Cortex of kidney (tissue), 1 donor: ENCODE measurements at places on chromosomes 5 and 9.

- DNase-seq, result no peak
Observed at GRCh38 chr5:173839117-173839713, 48.9 kb upstream of the CPEB4 start.

GRCh38 chr5:149322518-149322917 is 22.8 kb upstream of the GRPEL2 start:
- no peak for DNase-seq

DNA sequence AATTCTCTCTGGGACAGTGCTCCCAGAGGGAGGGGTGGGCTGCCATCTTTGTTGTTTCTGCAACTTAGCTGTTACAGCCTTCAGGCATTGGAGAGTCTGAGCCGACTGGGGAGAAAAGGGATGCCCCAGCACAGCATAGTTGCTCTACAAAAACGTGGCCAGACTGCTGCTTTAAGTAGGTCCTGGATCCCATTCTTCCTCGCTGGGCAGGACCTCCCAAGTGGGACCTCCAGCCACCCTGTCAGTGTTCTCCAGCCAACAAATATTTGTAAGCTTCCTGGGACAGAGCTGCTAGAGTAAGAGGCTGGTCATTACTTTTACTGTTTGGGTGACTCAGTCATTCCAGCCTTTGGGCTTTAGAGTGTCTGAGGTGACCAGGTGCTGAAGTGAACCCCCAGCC is 292.7 kb upstream of the NREP start:
- no peak for DNase-seq

DNA sequence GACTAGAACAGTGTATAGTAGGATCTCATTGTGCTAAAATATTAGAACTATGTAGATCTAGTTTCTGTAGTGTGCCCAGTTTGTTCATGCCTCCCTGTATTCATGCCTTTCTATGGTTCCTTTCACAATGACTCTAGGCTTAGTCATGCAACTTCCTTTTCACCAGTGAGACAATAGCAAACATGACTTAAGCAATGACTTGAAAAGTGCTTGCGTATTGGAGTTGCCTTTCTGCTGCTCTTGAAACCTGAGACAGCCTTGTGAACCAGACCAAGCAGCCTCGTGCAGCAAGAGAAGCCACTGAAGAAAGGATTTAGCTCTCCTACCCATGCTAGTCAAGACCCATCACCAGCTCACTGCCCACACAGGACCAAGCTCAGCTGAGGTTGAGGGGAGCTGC is 294.5 kb upstream of the TAS2R1 start:
- no peak for DNase-seq

- no peak for DNase-seq
Observed at GRCh38 chr5:82509762-82510161, 231.6 kb upstream of the RPS23 start.

- DNase-seq, result no peak
Observed at GRCh38 chr5:32206509-32207354, 32.6 kb upstream of the GOLPH3 start.

GRCh38 chr9:137294681-137295237 is 7.3 kb downstream of the NRARP start:
- no peak for DNase-seq

DNA sequence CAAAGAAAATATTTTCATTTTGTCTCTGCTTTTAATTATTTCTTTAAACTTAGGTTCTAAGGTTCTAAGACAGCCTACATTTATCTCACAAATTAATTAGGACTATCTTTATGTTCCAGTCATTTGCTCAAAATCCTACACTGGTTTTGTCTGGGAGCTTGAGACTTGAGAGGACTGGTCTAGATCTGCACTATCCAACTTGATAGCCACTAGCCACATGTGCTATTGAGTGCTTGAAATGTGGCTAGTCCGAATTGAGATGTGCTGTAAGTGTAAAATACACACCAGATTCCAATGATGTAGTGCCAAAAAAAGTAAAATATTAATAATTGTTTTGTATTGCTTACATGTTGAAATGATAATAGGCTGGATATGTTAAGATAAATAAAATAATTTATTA is 7.2 kb downstream of the CDC37L1 start:
- no peak for DNase-seq

DNA sequence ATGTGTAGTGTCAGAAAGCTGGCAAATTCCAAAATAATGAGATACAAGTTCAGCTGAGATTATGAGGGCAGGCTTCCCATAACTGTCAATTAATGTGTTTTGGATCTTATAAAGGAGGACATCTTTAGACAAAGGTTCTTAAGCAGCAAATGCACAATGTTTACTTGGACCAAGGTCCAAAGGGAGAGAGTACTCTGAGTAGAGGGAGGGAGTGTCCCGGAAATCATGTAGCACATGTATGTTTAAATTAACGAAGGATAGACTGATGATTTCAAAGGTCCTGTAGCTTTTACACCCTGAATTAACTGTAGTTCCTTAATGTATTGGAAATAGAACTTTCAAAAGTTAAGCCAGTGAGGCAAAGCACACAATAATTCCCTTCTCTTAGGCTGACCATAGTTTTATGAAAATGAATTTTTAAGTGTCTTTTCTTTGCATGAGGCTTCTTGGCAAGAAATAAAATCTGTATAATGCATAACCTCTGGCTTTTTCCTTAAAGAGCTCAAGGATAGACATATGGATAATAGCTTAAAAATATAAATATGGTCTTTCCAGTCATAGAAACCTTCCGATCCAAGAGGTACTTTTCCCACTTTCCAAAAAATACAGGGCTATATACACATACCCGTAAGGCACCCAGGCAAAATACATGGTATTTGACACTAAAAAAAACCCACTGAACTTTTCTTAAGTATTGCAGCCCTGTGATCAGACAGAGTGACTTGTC is 93.0 kb downstream of the PCSK5 start:
- DNase-seq, result no peak

- DNase-seq, result no peak
Observed at GRCh38 chr9:18438300-18438925, 35.5 kb upstream of the ADAMTSL1 start.

- no peak for DNase-seq
Observed at GRCh38 chr9:88949961-88950340, 41.3 kb upstream of the S1PR3 start.

GRCh38 chr5:78979117-78979742 is 5.9 kb downstream of the ARSB start:
- no peak for DNase-seq

DNA sequence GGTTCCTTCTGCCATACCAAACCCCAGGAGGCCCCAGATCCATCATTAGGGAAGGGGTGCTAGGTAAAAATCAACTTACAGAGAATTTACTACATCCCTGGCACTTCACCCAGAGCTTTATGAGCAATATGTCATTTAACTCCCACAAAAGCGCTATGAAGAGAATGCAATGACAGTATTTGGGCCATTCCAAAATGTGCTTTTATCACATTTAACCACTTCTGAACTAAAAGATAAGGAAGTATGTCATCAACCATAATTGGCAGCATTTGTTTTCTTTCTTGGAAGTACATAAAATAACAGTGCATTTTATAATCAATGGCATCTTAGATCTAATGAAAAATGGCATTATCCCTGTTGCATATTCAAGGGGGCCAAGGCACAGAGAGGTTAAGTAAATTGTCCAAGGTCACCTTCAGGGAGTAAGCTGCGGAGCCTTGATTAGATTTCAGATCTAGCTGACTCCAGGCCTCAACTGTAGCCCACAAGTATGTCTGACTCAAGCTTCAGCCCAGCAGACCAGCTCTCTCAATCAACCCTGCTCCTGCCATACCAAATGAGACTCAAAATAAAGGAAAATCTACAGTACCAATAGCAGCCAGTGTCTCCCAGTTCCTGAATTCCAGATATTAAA is 16.5 kb downstream of the SH3TC2 start:
- no peak for DNase-seq

DNA sequence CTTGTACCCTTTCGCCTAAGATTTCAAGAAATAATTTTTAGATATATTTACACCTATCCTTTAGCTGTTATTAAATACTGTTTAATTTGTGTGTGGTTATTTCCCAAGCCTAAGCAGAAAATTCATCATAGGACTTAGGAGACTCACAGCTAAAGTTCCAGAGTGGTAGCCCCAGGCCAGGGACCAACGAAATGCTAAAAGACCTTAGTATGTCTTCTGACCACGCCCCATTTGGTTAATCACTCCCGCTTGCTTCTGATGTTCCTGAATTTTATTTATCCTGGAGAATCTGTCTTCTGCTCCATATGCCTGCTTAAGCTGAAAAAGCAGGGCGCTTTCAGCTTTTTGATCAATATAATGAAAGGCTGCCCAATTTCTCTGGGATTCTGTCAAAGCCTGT is 18.7 kb upstream of the SEMA6A start:
- no peak for DNase-seq

- no peak for DNase-seq
Observed at GRCh38 chr5:8456846-8457186, 587.9 kb downstream of the MTRR start.
